ENCODE measurements at places on chromosomes 3 and 15. TPM values are rescaled to one million over a fixed set of nuclear protein-coding genes. Genes with fewer than 3 reads are reported as not detected.

CD80 gene
- total RNA-seq = 0.96 TPM

GOLGA8J gene
- 0.72 TPM for total RNA-seq

MYRIP gene
- 3.7 TPM for total RNA-seq

DIS3L gene
- 44.3 TPM for total RNA-seq

AAGAB gene
- 24.0 TPM for total RNA-seq

ZWILCH gene
- 4.8 TPM for total RNA-seq

MORC1 gene
- 0.09 TPM for total RNA-seq

SLC2A2 gene
- total RNA-seq = not detected

SENP8 gene
- total RNA-seq = 0.63 TPM

PLCB2 gene
- 35.1 TPM for total RNA-seq

GXYLT2 gene
- total RNA-seq = 14.8 TPM

AHSG gene
- not detected for total RNA-seq

SATB1 gene
- 20.2 TPM for total RNA-seq

DNA sequence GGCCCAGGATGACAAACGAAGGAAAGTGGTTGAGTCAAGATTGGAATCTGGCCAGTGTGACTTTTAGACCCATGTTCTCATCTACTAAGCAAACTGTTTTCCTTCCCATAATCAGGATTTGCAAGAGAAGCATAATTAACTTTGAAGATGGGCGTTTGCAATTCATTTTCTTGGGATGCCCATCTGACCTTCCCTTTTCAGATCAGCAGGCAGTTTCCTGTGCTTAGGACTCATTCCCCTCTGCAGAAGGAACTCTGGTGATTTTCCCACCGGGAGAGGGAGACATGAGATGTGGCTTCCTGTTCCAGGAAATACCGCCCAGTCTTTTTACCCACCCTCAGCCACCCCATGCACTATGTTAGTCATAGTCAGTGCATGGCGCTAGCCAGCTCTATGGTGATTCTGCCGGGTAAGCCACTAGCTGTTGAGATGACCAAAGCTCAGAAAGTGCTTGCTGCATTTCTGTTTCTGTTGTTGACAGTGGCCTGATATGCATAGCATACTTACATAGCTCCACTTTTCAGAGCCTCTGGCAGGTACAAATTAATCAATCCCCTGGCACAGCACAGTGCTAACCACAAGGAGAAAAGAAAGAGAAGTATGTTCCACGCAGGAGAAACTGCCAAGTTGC lies 129.4 kb downstream of the VGLL4 start:
- DNase-seq = no peak

- no peak for DNase-seq
Measured at GRCh38 chr3:86869566-86869965, 121.4 kb downstream of the VGLL3 start.

DNA sequence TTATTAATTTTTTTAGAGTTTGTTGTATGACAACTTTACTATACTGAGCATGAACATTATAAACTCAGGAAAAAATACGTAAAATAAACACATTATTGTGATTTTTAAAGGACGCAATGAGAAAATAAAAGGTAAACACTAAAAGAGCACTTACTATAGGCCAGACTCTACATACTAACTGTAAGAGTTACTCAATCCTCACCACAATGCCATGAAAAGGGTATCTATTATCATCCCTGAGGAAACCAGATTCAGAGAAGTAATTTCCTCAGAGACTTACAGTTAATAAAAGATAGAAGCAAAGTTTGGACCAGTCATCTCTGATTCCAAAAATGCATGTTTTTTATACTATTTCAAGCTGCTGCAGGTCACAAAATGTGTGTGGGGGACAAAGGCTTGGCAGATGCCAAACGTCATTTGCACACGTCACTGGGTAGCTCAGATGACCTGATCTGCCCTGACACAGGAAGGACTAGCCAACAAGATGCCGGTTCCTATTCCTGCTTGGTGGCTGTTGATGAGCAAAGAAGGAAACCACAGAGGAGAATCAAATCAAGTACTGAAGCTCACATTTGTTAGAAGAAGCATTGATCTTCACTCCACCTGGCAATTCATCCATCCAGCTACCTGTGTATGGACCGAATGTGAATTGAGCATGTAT lies 42.3 kb downstream of the KLHL6 start:
- DNase-seq = no peak

DNA sequence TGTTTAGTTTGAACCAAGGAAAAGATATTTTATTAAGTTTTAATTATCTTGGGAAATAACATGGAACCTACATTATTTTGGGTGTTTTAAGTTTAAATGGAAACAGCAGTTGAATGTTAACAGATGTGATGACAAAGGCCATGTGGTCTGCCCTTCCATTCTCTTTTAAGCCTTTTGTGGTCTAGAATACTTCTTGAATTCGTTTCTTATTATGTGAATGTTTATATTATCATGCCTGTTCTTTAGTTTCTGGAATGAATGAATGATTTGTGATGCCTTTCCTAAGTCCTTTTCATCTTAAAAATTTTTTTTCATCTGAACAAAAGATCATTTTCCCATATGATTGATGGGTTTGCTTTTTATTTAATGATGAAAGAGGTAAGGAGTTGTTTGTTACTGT lies 44.6 kb downstream of the SNRK start:
- no peak for DNase-seq

- no peak for DNase-seq
Measured at GRCh38 chr3:137866933-137867332, 102.8 kb downstream of the SOX14 start.

DNA sequence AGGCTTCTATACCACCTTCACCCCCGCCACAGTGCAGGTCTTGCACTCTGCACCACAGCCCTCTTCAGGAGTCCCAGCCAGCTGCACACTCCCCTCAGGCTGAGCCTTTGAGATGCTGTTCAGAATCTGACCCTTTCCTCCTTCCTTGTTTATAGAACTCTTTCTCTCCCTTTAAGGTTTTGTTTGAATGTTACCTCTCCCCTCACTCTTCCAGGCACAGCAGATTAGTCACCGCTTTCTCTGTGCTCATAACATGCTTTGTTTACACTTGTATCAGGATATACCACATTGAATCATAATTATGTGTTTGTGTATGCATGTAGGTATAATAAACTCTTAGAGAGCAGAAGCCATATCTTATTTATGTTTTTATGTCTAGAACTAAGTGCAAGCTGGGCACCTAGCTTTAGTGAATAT lies 168.4 kb upstream of the BCL6 start:
- DNase-seq = no peak

GRCh38 chr3:69425249-69425648 lies 39.4 kb upstream of the FRMD4B start:
- DNase-seq = no peak

- no peak for DNase-seq
Measured at GRCh38 chr3:81709606-81710005, 51.8 kb downstream of the GBE1 start.

GRCh38 chr15:25600751-25601150 lies 161.9 kb upstream of the UBE3A start:
- DNase-seq = no peak

GRCh38 chr3:179658606-179659005 lies 5.8 kb downstream of the USP13 start:
- DNase-seq = no peak

- DNase-seq = no peak
Measured at GRCh38 chr3:150778793-150779401, 15.9 kb upstream of the SIAH2 start.

- DNase-seq = peak; percentile 42
Measured at GRCh38 chr15:40238532-40239403, at the start of gene PAK6. PAK6 (plus strand) TSS chr15:40239063; CDS start chr15:40264786, 25,723 bp downstream.

GRCh38 chr3:72818905-72819304 lies 29.3 kb downstream of the SHQ1 start:
- no peak for DNase-seq

GRCh38 chr3:125528920-125529319 lies 8.9 kb upstream of the SNX4 start:
- DNase-seq = no peak

GRCh38 chr3:144351011-144351410 lies 379.4 kb downstream of the DIPK2A start:
- no peak for DNase-seq

DNA sequence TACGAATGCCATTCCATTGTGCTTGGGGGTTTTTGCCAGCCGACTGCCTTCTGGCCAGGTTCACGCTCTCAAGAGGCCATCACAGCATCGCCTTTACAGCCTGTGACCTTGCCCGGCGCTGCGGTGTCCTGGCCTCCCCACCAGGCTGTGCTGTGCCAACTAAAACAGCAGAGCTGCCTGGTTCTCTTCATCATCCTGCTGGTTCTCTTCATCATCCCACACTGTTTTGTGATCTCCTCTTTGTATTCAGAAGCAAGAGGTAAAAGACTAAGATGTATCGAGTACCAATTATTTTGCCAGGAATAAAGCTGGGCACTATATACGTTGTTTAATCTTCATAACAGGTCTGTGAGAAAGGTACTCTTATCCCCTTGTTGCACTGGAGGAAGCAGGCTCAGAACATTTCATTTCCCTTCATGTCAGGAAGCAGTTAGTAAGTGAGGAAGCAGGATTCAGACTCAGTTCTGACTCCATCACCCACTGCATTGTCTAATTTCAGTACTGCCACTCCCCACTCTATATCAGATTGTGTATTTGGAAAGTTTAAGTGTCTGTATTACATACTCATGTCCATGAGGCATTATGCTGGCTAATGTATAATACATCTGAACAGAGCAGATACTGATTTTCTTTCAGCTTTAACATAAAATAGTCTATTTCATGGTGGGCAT lies 92.7 kb downstream of the LRRC28 start:
- DNase-seq = no peak

DNA sequence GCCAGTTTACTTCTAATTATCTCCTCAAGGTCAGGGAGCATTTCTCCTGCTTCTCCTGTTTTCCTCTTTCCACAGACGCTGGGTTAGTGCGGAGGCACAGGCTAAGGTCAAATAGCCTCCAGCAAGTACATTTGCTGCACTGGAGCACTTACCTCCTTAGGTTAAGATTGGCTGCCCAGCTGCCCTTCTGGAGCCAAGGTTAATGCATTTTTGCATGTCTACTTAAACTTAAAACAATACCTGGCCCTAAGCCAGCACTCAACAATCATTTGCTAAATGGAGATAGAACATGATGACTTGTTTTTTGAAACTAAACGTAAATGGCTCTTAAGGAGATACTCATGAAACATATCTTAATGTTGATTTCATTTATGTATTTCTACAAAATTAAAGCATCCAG lies 83.5 kb downstream of the SSR3 start:
- DNase-seq = no peak

- DNase-seq = no peak
Measured at GRCh38 chr3:120153294-120153693, 59.0 kb upstream of the GSK3B start.

GRCh38 chr15:71844916-71845315 lies 34.6 kb downstream of the NR2E3 start:
- DNase-seq = no peak

- no peak for DNase-seq
Measured at GRCh38 chr3:172519740-172520139, 3.5 kb downstream of the TNFSF10 start.

DNA sequence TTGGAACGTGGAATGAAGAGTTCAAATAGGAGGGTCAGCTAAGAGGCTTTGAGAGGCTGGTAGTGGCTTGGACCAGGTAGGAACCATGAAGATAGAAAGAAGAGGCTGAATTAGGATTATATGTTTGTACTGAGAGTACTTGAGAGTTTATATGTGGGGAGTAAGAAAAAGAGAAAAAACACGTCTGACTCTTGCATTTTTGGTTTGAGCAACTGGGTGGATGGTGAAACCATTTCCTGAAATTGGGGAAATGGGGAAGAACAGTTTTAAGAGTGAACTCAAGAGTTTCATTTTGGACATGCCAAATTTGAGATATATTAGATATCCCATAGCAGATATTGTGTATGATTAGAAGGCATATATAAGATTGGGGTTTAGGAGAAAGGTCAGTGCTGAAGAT lies 92.9 kb upstream of the TNIK start:
- no peak for DNase-seq

GRCh38 chr3:40417845-40418543 lies 31.0 kb downstream of the ENTPD3 start:
- DNase-seq = no peak

DNA sequence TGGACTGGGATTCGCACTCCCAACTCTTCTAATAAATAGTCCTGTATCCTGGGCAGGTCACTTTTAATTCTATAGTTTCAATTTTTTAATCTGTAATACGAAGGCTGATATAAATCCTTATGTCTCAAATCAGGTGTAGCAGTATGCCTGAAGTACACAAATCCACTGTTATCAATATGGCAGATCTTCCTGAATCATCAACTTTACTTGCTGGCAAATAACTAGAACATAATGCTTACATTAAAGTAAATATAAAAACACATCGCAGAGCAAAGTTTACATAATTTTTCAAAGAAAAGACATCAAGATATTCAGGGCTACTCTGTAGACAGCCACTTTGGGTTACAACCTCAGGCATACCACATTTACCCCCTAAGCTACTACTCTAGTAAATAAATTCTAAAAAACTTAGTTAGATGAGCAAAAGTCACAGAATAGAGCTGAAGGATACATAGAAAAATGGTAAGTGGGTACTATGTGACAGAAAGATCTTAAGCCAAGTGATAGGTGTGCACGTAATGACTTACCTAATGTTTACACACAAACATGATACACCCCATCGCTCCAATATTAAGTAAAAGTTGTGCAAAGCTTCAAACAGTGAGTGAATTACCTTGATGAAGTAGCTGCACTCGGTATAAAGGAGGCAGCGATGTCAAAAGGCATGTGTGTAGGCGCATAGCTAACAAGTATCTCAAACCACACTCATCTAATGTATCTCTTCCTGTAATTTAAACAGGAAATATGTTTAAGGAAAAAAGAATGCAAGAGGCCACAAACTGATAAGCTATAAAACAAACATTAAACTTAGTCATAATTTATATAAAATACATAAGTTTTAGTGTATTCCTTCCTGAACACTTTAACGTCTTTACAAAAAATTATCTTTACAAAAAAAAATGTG lies 127.9 kb downstream of the DMXL2 start:
- no peak for DNase-seq

Measured in omental fat pad (tissue), 4 donors.